ENCODE measurements at places on chromosomes 1 and 21.
A peak's percentile ranks its signal among the peaks of the same experiment; 100 is the strongest.

GRCh38 chr1:27868556-27868931, 3.8 kb upstream of the THEMIS2 start:
- no peak for DNase-seq

GRCh38 chr1:162560303-162561036, 1.1 kb upstream of the UAP1 start:
- DNase-seq, result no peak

- no peak for DNase-seq
Measured at GRCh38 chr1:218803351-218803997, 370.2 kb upstream of the LYPLAL1 start.

- no peak for DNase-seq
Measured at GRCh38 chr1:222459652-222460051, 88.3 kb downstream of the HHIPL2 start.

DNA sequence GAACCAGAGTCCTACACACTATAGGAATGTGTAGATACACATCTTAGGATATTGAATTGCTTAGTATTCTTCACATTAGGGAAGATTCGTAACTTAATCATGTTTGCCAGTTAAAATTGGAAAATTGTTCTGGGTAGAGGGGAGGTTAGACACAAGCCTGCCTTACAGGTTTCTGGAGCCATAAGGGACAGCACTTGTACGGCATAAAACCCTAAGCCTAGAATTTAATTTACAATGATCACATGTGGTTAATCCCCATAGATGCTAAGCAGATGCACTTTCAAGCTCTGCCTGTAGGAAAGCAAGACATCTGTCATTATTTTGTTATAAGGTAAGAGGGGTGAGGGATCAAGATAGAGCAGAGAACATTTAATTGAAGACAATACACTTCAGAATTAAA, 820.7 kb downstream of the NCAM2 start:
- no peak for DNase-seq

DNA sequence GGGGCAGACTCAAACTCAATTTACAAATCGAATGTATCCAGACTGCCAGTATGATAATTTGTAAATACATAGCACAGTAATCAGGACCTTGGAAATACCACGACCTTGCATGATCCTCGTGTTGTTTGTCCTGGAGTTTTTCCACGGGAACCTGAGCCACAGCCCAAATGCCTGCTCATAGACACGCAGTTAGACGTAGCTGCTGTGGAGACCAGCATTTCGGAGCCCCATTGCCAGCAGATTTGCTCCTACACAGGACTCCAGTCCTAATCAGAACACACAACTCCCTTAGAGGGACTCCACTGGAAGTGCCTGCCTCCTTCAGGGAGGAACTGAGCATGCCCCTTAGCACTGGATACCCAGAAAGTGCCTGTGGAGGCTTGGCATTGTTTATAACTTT, 163.2 kb downstream of the GALNT2 start:
- no peak for DNase-seq

DNA sequence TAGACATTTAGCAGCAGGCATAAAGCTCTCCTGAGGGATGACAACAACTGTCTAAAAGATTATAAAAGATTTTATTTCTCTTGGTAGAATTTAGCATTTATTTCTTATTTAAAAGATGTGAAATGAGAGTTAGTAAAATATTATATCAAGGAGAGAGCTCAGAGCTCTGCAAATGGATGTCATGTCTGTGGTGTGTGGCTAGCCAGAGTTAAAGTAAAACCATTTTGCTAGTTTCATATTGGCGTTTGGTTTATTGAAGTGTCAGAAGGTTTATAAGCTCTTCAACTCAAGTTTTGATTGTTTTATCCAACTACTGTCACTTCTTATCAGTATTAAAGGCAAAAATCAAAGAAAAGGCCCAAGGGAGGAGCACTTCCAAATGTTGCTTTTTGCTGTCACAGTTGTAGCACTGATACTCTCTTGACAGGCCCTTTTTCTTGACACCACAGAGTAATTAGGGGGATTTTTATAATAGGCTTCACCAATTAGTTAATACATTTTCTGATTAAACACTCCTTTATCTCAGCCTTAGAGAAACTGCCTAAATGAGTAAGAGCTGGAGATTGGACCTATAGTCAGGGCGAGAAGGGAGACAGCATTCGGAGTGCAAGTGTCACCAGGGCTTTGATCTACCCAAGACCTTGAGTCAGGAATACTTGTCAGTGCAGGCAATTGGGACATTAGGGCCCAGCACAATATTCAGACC, 233.9 kb downstream of the PTBP2 start:
- no peak for DNase-seq

GRCh38 chr1:176963181-176963580, 201.3 kb downstream of the ASTN1 start:
- no peak for DNase-seq

DNA sequence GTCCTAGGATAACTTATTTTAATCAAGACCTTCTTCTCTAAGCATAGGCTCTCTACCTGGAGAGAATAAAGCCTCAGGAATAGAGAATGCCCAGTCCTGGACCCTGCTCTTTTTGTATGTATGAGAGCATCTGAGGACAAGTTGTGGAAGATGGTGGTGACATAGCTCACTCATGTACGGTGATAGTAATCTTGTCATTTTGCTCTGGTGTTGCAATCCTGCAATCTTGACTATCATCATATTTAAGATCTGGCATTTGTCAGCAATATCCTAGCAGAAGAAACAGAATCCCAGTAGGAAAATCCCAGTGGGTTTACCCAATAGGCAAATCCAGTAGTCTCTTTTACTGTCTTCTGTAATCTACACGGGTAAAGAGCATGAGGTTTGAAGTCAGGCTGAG, 21.6 kb upstream of the SERBP1 start:
- no peak for DNase-seq

DNA sequence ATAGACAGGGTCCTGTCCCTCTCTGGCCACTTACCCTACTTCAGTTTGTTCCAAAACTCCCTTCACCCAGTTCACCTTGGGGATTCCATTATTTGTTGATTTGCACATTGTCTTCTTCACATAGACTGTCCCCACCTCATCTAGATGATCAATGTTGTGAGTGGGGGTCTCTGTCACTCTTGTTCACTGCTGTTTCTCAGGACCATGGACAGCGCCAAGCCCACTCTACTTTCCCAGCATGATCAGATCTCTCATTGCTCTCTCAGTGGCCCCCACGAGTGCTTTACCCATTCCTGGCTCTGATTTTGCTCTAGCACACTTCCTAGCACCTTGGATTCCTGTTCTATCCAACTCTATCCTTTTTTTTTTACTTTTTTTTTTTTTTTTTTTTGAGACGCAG, 45.4 kb upstream of the IGSF21 start:
- DNase-seq, result no peak

DNA sequence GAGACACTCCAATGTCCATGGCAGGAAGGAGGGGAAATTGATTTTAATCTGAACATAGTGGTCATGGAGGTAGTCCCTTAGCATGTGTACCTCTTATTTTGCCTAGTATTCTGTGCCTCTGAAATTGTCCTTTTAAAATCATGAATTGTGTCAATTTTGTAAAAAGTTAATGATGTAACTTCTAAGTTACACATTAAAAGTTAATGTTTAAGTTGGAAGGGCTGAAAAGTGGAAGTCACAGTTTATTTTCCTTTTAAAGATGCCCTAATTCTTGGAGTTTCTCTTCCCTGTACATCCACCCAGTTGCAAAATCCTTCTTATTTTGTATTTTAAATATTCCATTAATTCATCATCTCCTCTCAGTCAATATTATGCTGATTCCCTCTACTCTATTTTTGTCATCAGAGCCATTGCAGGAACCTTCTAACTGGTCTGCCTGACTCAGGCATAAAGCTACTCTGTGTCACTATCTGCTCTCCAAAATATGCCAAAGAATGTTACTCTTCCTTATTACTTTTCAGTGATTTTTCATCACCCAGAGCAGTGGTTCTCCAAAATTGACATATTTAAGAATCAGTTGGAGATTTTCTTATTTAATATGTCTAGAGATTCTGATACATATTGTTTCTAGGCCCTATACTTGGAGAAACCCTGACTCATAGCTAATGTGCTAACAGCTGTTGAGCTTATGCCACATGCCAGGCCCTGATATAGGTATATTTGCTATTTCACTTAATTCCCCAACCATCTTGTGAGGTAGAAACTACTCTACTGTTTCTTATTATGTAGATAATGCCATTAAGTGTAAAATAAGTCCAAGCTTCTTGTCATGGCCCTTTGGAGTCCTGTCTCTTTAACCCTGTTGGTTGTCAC, 5.1 kb downstream of the HOOK1 start:
- no peak for DNase-seq

GRCh38 chr1:203913073-203913521, 51.7 kb downstream of the SNRPE start:
- DNase-seq, result no peak

DNA sequence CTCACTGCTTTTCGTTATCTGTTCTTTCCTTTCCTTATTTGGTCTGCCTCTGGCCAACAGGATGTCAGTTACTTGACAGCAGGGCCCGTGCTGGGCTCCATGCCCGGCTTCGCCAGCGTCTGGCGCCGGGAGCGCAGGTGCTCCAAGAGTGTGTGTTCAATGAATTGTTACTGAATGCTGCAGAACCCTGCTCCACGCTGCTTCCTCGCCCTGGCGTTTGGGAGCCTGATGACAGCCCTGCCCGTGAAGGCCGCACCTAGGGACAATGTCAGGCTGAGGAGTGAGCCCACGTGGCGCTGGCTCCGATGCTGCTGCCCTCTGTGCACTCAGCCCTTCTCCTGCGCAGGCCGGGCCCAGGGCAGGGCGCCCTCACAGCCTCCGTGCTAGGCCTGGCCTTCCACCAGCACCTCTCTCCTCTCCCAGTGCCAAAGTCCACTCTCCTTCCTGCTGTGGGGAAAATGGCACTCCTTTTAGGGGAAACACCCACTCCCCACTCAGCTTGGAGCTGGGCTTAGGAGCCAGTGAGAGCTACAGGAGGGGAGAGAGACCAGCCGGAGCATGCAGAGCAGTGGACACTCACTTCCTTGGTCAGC, 51.4 kb downstream of the ACBD3 start:
- no peak for DNase-seq

DNA sequence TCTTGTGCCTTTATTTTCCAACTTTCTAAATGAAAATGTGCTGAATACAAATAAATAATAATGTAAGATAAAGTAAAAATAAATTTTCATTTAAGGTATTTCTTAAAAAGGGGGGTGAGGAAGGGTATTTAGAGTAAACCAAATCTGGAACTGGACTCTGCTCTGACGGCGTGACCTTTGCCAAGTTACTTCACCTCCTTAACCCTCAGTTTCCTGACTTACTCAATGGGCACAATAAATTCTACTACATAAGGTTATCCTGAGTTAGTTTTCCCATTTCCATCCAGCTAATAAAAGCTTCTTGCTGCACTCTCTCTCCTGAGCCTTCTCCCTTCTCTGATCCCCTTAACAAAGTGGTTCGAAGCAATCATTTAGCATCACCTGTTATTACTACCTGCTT, 93.9 kb downstream of the NID1 start:
- DNase-seq, result no peak

- DNase-seq, result peak; percentile 17
Measured at GRCh38 chr1:217363319-217363718, 267.6 kb downstream of the GPATCH2 start.

DNA sequence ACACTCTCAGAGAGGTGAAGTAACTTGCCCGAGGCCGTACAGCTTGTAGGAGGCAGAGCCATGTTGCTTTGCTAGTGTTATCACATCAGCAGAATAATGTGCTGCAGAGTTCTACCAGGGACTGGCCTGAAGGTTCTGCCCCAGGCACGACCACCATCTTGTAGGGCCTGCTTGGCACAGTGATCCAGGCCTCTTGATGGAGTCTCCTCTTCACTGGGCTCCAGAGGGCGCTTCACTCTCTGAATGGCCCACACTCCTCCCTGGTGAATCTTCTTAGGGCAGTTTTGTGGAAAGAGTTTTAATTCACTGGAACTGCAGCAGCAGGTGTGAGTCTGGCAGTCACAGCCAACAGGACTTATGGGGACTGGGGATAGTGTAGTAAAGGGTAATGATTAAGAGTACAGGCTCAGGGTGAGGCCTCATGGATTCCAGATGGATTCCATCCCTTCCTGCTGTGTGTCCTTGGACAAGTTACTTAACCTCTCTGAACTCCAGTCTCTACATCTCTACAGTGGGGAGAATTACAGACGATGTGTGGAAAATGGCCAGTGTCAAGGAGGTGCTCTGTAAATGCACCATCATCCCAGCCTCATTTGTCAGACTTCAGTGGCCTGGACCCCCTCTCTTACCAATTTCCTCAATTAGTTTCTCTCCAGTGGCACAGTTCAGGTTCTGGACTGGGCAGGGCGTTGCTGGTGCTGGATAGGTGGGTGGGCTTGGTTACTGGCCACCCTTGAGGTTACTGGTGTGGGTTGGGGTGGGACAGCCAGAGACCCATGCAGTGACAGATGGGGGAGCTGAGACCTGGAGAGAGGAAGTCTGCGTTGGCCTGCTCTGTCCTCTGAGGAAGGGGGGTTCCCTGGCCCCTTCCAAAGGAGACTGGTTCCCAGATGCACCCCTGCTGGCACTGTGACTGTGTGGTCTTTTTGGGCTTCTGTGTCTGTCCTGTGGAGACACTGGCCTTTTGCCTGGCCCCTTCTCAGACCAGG, 45.9 kb upstream of the CSF3R start:
- DNase-seq, result no peak

GRCh38 chr1:177377866-177378265, 207.1 kb downstream of the BRINP2 start:
- no peak for DNase-seq

DNA sequence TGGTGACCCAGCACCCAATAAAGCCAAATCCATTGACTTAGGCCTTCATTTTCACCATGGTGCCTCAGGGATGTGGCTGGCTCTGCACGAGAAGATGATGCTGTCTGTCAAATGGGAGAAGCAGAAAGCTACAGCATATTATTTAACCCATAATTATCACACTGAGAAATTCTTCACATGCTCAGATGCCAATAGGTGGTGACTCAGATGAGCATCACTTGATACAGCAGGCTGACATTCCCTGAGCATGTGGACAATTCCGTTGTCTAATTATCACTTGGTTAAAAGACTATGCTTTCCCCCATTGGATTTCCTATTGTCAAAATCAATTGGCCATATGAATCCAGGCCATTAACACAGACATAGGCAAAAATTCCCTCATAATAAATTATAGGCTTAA, 44.0 kb upstream of the HSD3B1 start:
- no peak for DNase-seq

GRCh38 chr1:47999097-47999496, 1.9 kb upstream of the TRABD2B start:
- no peak for DNase-seq

DNA sequence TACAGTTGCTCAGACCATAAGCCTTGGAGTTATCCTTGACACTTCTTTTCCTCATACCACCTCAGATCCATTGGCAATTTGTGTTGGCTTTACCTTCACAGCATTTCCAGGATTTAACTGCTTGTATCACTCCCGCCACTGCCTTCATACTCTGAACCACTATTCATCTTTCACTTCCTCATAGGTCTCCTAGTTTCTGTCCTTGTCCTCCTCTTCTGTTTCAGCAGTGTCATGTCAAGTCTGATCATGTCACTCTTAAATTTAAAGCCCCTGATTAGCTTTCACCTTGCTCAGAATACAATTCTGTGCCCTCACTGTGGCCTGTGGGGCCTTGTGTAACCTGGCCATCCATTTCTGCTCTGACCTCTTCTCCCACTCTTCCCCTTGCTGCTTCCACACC, 34.7 kb upstream of the C1orf115 start:
- DNase-seq, result no peak

GRCh38 chr1:76015478-76016103, 59.0 kb upstream of the ST6GALNAC3 start:
- DNase-seq, result no peak
